ENCODE measurements at places on chromosomes 12 and 14.

GRCh38 chr14:80077262-80077661 is 134.0 kb downstream of the DIO2 start:
- DNase-seq, result no peak

DNA sequence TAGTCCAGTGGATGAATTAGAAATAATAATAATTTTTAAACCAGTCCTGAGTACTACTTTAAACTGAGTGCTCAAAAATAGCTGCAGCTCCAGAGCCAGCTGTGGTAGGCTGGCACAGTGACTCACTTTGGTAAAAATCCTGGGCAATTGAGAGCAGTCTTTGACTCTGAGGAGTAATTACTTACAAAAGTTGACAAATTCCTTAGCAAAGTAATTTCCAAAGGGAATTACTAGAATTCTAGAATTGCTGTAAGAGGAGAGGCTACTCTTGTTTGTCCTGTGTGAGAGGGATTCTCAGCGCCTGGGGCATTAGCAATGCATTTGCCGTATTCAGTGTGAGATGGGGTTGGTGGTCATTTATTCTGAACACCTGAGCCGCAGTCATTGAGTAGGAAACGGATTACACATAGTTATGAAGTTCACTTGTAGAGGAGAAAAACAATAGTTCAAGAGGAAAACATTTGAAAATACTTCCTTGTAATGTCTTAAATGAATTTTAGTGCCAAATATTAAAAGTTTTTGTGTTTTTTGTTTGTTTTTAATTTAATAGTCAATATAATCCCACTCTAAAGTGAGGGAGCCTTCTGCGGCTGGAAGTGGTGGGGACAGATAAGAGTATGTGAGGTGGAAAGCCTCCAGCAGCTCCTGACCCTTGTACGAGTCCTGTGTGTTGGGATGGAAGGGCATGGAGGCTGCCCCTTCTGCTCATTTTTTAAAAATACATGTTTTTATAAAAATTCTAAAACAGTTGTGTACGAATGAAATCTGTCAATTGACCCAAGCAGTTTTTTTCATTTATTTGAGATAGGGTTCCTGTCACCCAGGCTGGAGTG is 41.9 kb downstream of the EID3 start:
- no peak for DNase-seq

DNA sequence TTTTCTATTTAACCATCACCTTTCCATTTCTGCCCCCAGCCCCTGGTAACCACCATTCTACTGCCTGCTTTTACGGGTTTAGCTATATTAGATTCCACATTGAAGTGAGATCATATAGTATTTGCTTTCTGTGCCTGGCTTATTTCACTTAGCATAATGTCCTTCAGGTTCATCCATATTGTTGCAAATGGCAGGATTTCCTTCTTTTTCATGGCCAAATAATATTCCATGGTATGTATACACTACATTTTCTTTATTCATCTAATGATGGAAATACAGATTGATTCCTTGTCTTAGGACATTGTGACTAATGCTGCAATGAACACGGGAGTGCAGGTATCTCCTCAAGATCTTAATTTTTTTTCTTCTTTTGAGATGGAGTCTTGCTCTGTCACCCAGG is 202.2 kb downstream of the APAF1 start:
- no peak for DNase-seq

GRCh38 chr14:90568405-90568804 is 171.6 kb downstream of the CALM1 start:
- DNase-seq, result no peak

- no peak for DNase-seq
These were observed 1482.5 kb upstream of the TMEM132C start for GRCh38 chr12:126784328-126784921.

- no peak for DNase-seq
These were observed 35.3 kb downstream of the CAPS2 start for GRCh38 chr12:75294797-75295196.

GRCh38 chr14:35046751-35047536 is 872 bp downstream of the FAM177A1 start:
- no peak for DNase-seq

- DNase-seq, result no peak
These were observed 5.6 kb downstream of the TBX5 start for GRCh38 chr12:114400361-114400811.

GRCh38 chr14:70045844-70046535 is 142.8 kb downstream of the SLC8A3 start:
- no peak for DNase-seq

DNA sequence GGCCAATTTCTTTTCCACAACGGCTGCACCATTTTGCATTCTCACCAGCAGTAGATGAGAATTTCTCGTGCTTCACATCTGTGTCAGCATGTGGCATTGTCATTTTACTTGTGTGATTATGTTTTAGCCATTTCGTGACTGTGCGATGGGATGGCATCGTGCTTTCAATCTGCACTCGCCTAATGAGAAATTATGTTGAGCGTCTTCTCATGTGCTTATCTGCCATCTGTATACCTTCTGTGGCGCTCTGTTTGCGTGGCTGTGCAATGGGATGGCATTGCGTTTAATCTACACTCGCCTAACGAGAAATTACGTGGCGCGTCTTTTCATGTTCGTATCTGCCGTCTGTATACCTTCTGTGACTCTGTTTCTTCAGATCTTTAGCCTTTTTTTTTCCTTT is 14.9 kb upstream of the GPR132 start:
- no peak for DNase-seq

DNA sequence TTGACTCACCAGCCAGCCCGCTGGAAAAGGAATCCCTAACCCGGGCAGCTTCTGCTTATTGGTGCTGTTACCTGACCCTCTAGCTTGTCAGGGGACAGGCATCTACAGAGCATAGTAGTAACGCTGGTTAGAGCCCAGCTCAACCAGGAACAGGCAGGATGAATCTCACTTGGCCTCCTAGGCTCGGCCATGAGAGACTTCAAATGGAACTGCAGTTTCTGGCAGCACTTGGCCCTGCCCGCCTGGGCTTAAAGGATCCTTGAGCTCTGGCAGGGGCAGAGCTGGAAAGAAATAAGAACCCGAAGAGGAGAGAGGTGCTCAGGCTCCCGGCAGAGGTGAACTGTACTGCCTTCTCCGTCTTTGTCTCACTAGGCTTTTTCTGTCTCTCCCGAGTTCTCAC is 2.3 kb upstream of the LHX5 start:
- DNase-seq, result no peak

- DNase-seq, result no peak
These were observed 19.8 kb downstream of the OR5AU1 start for GRCh38 chr14:21136024-21136423.

GRCh38 chr14:83883732-83884131 is 1646.2 kb upstream of the FLRT2 start:
- DNase-seq, result no peak

DNA sequence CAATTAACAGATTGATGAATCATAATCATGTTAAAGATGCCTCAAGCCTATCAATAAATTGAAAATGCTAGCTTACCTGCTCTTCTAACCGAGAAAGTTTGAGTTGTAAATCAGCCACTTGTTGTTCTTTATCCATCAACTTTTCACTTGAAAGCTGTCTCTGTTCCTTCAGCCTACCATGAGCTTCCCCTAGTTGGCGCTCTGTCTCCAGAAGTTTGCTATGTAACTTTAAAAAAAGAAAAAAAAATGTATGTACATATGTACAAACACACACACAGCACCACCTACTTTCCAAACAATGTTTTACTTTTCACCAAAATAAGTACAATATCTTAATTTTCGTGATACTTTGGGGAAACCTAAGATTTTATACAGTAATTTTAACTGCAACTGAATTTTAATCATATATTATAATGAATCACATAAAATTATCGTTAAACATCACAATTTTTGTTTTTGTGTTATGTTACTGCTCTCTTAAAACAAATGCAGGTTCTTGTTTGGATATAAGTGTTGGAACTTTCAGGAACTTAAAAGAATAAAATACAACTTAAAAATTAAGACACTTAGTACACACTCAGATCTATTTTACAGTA is 101.2 kb downstream of the EEA1 start:
- no peak for DNase-seq

DNA sequence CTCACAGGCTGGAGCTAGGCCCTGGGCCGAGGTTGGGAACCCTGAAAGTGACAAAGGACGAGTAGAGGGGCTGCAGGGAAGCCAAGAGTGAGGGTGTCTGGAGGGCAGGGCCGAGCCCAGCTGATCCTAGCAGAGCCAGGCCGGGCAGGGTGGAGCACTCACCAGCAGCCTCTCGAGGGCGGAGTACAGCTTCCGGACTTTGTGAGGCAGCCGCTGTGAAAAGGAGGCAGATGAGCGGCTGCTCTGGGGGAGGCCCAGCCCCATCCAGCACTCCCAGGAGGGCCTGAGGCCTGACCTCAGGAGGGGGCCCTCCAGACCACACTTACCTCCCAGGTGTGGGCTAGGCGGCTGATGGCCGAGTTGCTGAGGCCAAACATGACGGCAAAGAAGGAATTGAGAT is 14.7 kb upstream of the ENDOU start:
- no peak for DNase-seq

GRCh38 chr12:70482764-70483163 is 116.7 kb downstream of the KCNMB4 start:
- no peak for DNase-seq

- DNase-seq, result no peak
These were observed 667.5 kb upstream of the TMEM132C start for GRCh38 chr12:127599436-127599835.

DNA sequence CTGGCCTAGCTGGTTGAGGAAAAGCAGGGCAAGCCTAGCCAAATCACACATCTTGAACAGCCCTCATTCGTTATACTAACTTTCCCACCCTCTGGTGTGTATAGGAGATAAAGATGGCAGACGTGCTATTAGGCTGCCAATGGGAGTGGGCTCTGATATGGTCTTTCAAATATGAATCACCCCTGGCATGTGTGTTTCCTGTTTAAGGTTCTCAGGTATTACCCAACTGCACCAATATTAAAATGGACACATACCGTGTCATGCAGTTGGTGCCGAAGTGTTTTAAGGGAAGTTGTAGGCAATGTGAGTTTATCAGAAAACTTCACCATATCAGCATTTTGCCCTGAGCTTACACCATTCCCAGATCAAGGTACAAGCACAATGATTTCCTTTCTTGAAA is 33.4 kb downstream of the CHST11 start:
- DNase-seq, result no peak

Measured in kidney epithelial cell (primary cell).